Karpas-422 (cell line): ENCODE measurements at places on chromosomes 11 and 22.

- DNase-seq, result peak; percentile 71
Observed at GRCh38 chr11:42407341-42407740, 904.5 kb upstream of the API5 start.

GRCh38 chr11:86174101-86175046 lies 70.2 kb upstream of the EED start:
- DNase-seq, result no peak

DNA sequence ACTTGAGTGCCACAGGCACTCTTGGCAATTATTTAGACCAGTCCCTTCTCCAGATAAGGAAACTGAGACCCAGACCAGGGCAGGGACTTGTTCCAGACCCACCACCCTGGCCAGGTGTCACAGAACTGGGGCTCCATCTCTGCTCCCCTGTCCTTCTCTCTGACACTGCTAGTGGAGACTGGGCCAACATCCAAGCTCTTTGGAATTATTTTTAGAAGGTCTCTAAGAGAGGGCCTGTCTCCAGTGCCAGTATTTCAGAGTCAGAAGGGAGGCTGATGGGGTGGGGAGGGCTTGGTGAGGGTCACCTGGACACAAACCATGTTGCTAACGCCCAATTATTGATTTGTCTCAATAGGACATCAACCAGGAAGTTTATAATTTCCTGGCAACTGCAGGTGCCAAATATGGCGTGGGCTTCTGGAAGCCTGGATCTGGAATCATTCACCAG lies 32.7 kb downstream of the POLR3H start:
- no peak for DNase-seq

DNA sequence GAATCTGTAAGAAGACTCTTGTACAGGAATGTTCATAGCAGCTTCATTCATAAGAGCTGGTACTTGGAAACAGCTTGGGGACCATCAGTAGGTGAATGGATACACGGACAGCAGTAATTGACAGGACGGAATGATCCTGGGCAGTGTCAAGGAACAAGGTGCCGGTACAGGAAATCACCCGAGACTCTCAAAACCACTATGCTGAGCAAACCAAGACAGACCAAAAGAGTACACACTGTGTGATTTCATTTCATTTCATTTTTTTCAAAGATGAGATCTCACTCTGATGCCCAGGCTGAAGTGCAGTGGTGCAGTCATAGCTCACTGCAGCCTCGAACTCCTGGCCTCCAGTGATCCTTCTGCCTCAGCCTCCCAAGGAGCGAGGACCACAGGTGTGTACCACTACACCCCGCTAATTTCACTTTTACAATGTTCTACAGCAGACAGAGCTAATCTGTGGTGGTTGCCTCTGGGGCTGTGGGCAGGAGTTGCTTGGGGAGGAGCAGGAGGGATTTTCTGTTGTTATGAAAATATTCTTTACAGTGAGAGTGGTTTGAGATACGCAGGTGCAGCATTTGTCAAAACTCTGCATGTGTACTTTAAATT lies 15.6 kb downstream of the PARVB start:
- DNase-seq, result no peak

- DNase-seq, result no peak
Observed at GRCh38 chr11:7555052-7555699, 41.4 kb downstream of the PPFIBP2 start.

DNA sequence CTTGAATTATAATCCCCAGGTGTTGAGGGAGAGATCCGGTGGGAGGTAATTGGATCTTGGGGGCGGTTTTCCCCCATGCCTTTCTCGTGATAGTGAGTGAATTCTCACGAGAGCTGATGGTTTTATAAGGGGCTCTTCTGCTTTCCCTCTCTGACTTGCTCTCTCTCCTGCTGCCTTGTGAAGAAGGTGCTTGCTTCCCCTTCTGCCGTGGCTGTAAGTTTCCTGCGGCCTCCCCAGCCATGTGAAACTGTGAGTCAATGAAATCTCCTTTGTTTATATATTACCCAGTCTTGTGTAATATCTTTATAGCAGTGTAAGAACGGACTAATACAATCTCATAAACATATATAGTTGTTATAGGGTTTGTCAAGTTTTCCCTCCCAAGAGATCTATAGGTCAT lies 32.8 kb downstream of the KCNE3 start:
- DNase-seq, result no peak

DNA sequence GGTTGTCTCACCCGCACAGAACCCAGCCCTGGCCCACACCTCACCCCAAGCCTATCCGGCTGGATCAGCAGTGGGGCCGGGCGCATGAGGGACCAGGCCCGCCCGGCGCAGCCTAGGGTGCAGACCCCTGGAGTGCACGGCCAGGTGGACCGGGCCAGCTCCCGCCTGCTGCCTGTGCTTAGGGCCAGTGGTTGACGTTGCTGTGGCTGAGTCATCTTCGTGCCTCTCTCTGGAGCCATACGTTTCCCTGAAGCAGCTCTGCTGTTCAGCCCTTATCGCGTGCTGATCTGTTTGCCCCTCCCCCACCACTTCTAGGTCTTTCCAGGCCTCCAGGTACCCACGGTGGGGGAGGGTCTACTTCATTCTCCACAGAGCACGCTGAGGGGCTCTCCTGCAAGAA lies 39.5 kb downstream of the CDKN1C start:
- no peak for DNase-seq

DNA sequence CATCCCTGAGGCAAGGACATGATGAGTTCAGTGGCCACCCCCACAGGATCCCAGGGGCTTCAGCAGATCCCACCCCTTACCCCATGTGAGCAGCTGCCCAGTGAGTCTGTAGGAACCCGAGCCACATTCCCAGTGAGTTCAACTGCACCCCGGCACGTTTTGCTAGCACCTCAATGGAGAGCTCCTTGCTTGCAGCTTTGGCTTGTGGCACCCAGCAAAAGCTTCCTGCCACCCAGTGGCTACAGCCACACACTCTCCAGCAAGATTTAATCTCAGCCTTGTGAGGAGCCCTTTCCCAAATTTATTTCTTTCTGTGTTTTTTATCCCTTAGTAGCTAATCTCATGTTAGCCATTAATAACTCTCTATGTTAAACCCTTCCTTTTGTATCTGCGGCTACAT lies 4.0 kb downstream of the SAA1 start:
- no peak for DNase-seq

GRCh38 chr11:2889362-2890273 lies 4.0 kb upstream of the CDKN1C start:
- no peak for DNase-seq

DNA sequence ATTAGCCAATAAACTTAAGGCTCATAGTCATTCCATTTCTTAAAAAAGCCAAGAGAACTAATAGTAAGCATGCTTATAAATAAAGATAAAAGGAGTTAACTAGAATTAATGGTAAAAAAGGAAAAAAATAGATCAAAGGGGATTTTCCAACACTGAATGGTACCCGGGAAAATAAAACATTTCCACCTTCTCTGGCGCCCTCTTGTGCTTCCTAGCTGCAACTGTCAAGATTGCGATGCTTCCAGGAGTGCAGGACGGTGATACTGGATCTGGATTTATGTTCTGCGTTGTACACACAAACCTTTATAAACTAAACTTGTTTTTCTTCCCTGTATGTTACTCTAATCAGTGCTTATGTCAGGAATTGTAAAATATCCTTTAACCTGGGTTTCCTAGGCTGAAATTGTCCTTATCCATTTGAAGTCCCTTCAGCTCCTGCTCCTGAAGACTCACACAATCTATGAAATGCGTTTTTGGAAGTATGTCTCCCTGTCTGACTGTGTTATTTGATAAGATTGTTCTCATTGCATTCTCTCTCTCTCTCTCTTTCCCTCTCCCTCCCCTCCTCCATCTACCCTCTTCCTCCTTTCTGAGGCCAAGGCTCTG lies 9.6 kb upstream of the HTATIP2 start:
- DNase-seq, result peak; percentile 59

DNA sequence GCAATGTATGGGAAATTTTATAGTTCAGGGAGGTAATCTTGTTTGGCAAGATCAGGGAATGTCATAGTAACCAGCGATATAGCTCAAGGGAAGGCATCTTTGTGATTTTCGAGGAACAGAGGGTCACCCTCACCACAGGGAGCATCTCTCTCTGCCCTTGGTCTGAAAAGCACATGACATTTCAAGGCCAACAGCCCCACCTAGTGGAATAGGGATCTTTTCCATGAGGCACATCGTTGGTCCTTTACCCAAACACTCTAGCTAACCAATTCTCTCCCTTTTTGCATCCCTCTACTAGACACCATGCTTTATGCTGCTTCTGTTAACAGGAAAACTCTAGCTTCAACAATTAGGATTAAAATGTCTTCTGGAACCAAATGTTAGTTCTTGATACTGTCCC lies 179.0 kb downstream of the GRM5 start:
- peak; percentile 96 for DNase-seq

DNA sequence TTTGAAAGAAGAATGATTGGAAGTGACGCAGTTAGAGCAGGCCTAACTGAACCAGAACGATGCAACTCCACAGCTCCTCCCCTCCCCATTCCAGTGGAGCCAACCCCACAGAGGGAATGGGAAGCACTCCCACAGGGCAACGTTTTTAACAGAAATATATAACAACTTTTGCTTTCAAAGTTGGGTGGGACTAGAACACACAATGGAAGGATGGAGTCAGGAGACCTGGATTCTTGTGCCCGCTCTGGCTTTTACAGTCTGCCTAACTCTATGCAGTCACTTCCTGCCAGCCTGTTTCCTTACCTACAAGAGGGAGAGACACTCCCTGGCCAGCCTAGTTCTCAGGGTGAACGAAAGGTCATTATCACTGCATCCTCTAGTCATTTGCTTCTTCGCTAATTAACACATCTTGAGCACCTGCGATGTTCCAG lies 75.5 kb downstream of the PACSIN2 start:
- DNase-seq, result no peak

GRCh38 chr11:46984987-46985386 lies 48.4 kb downstream of the CSTPP1 start:
- no peak for DNase-seq

GRCh38 chr22:39631381-39632286 lies 61.1 kb downstream of the CACNA1I start:
- DNase-seq, result no peak

- DNase-seq, result no peak
Observed at GRCh38 chr11:14956111-14956510, 16.0 kb downstream of the CALCA start.

- DNase-seq, result no peak
Observed at GRCh38 chr11:61002598-61002997, 31.1 kb downstream of the CD6 start.

- no peak for DNase-seq
Observed at GRCh38 chr22:36323182-36323854, 64.4 kb downstream of the MYH9 start.

DNA sequence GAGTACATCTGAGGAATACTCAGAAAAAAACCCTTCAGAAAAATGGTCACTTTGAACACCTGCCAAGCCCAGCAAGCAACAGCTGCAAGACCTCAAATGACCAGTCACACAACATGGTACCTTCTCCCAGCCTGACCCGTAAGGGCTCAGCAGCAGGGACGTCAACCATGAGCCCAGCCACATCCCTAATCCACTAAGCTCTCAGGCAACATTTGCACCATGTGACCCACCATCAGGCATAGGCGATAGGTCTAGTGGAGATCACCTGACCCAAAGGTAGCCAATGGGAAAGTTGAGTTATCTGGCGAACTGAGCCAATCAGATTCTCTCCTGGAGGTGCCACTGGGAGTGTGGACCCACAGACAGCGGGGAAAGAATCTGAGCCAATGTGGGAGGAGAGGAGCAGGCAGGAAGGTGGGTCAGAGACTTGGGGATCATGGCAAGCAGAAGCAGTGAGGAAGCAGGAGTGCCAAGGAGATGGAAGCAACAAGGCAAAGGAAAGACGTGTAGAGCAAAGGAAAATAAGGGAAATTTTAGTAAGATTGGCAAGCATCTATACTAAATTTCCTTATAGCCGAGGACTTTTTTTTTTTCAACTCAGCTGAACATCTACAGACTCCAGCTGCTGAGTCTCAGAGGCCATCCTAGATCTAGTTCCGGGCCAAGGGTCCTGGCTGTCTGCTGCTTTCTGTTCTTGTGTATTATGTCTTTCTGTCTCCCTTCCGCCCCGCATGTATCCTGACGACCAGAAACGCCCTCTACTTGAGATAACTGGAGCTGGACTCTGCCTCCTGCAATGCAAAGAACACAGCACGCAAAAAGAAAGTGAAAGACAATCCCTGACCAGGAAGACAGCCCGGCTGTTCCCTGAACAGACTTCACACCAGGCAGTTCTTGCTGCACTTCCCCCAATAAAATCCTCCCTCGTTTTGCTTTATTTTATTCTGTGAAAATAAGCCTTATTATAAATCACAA lies 11.0 kb upstream of the PLAAT2 start:
- peak; percentile 51 for DNase-seq

- no peak for DNase-seq
Observed at GRCh38 chr11:111846063-111846462, 25.3 kb downstream of the ALG9 start.

GRCh38 chr11:62273284-62273683 lies 3.3 kb downstream of the SCGB2A2 start:
- DNase-seq, result no peak

DNA sequence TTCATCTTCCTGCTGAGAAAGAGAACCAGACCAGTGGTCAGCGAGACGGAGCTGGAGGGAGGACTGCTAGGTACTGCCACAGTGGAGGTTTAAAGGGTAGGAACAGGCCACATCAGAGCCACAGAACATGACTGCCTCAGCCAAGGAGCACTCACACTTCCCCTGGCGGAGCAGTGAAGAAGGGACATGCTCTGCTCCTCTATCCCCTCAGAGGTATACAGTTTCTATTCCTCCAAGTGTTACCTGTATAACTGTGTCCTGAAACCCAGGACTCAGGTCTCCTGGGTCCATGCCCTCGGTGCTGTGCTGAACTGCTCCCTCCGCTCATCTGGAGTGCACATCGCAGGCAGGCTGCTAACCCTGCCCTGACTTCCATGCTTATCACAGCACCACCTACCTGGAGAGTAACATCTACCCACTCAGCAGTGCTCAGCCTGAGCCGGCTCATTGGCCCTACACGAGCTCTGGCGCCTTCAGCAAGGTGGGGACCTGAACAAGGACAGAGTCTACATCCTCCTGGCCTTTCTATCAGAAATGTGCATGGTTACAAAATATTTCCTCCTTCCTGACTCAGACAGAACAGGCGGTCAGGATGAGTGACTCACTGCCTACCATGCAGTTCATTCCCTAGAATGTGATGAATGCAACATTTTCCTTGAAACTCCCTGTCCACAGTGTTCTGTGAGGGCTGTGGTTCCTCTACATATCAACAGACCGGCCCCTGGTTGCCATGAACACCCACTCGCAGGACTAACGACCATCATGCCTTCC lies 52.9 kb downstream of the C11orf58 start:
- DNase-seq, result no peak
